ENCODE measurements at places on chromosomes 5 and 9.
A peak's percentile ranks its signal among the peaks of the same experiment; 100 is the strongest.

GRCh38 chr5:143356855-143357583 is 46.5 kb downstream of the NR3C1 start:
- DNase-seq, result no peak

DNA sequence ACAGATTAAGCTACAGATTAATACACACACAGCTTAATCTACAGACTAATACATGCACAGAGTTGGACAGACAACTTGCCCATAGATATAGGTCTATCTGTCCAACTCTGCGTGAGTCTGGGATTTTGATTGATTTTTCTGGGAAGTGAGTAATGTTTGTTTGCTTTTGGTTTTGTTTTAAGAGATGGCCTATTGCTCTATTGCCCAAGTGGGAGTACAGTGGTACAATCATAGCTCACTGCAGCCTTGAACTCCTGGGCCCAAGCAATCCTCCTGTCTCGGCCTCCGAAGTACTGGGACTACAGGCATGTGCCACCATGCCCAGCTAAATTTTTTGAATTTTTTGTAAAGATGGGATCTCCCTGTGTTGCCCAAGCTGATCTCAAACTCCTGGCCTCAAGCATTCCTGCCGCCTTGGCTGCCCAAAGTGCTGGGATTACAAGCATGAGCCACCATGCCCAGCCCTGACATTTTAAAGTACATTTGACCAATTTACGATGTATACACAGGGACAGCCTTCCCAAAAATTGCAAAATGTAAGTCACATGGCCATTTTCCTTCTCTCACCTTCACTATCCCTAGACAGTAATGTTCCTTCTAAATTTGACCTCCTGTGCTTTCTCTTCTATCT is 50.8 kb downstream of the PAPPA start:
- no peak for DNase-seq

- DNase-seq, result no peak
Measured at GRCh38 chr9:136603216-136603615, 57.4 kb upstream of the NOTCH1 start.

GRCh38 chr9:74555565-74555964 is 58.4 kb downstream of the RORB start:
- DNase-seq, result no peak

- no peak for DNase-seq
Measured at GRCh38 chr5:57303985-57304384, 130.1 kb downstream of the GPBP1 start.

DNA sequence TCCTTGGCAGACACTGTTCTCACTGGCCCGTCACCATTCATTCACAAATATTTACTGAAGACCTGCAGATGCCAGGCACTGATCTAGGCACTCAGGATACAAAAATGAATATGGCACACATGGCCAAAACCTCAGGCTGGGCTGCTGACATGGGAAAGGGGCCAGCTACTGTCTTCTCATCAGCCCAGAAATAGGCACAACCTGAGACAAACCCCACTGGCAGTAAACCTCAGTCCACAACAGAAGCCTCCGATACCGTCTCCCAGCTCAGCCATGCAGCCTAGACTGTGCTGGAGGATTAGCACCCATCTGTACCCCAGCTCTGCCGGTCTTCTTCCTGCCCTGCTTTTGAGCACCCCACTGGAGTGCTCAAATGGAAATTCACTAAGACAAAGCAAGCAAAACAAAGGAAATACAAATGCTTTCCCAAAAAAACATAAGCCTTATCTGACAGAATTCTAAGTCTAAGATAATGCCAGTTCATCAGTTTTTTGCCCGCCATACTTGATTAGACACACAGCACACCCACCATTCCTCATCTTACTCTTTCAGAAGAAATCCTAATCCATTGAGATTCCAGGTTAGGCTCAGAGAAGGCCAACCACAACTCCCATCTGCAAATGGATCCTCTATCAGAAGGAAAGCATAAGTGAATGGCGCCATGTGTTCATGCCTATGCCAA is 8.2 kb downstream of the P4HA2 start:
- no peak for DNase-seq

GRCh38 chr5:44675296-44675695 is 133.5 kb upstream of the MRPS30 start:
- no peak for DNase-seq

DNA sequence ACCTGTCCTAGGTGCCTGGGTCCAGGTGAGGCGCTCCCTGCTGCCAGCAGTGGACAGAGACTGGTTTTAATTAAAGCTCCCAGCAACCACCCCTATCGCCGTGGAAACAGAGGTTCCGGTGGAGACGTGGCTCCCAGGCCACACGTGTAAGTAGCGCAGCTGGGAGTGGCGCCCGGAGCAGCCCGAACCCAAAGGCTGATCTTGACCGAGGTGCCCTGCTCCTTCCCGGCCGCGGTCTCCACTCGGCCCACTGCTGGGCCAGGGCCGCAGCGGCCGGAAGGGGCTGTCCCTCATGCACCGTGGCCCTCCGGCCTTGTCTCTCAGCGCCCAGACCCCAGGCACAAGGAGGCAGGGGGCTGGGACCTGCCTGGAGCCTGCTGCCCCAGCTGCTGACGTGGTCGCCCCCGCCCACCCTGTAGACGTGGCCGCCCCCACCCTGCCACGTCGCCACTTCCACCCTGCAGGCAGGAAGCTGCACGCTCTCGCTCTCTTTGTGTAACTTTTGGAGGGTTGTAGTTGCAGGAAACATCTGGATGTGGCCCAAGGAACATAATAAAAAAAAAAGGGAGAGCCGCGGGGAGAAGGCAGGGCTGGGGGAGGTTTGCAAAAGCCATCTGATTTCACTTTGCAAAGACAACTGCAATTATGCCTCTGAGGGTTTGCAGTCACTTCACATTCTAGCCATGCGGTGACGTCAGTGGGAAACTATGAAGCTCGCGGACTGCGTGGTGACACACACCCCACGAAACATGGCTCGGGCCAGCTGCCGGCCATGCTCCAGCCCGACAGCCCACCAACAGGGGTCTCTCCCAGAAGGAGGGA is 129.9 kb downstream of the RXRA start:
- peak; percentile 40 for DNase-seq

DNA sequence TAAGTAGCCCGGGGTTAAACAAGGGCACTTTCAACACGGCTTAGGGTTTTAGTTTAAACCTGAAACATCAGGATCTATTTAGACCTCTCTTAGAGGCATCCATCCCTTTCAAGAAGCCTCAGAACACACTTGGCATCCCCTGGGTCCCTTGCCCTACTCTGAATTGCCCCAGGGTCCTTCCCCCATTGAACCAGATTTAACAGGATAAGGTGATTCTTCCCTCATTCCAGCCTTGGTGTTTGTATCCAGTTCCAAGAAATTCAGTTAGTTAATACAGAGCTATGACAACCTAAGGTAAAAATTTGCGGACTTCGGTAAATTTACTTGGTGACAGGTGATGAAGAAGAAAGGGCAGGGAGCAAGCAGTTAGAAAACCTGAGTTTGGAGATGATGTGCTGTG is 35.8 kb upstream of the GLIS3 start:
- no peak for DNase-seq

DNA sequence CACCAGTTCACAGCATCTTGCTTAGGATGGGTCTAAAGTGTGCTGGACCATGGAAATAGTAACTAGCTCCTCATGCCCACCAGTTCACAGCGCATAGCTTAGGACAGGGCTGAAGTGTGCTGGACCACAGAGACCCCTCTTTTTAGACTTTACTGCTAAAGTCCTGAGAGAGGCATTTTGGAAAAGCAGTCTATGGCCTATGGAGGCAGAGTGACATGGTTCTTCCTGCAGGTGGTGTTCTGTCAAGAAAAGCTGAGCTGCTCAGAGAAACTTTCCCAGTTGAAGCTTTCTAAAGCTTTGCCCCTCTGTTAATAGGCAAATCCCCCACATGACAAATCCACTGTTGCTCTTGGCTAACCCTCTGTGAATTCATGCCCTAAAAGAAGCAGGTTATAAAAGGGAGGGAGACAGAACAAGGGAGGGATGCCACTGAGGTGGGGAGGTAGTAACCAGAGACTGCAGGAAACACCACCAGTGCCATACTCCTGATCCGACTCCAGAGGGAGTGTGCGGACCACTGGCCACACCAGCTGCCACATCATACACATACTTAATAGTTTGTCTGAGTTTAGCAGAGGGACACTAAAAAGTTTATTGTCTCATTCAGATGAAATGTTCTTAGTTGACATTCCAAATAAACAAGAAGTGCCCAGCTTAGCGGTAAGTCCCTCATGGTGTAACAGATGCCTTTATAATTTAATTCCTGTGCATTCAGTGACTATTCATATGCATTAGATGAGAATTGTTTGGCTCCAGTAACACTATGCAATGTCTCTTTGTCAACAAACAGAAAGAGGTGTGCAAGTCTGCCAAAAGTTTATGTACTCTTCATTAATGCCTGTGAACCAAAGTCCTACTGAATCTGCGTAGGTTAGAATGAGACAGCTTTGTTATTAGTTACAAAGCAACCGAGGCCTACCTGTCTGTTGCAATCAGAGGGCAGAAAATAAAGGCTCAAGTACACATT is 236.2 kb upstream of the NFIL3 start:
- no peak for DNase-seq

DNA sequence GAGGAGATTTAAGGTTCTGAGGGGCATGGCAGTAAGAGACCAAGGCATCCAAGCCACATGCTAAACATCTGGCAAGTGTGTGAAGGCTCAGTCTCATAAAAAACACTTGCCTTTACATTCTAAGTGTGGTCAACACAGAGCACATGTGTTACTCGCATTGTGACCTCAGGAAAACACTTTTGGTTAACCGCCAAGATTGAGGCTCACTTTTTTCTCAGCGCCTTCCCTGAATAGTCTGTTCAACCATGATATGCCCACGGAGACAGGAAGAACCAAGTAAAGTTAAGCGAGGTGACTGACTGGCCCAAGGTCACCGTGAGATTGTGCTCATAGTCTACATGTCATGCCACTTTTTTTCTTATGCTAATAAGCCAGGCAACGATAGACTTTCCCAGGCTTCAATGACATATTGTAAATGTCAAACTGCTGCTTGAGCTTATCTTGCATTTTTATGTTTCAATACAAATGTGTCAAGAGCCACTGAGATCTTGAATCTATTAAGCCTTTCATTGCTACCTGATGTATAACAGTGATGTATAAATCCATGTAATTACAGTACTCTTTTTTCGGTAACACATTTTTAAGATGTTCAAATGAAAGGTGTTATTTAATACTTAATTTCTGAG is 21.1 kb upstream of the IL9 start:
- DNase-seq, result no peak

GRCh38 chr9:21455320-21455719 is 15.1 kb downstream of the IFNA1 start:
- no peak for DNase-seq

- DNase-seq, result no peak
Measured at GRCh38 chr5:1942630-1943029, 59.9 kb upstream of the IRX4 start.

DNA sequence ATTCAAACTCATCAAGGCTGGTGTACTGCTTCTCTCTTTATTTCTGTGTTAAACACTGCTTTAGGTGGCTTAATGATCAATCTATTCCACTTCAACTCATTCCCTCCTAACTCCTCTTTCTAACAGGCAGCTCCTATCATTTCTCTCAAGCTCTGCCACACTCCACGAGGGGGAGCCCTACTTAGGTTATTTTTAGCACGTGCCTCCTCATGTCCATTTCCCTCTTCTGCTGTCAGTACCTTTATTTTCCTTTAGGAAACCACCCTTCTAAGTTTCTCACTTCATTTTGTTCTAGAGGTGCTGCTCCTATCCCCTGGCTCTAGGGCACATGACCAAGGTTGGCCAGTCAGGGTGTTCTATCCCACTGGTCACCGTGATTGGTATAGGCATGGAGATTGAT is 6.7 kb upstream of the BRINP1 start:
- DNase-seq, result no peak

Measured in esophagus squamous epithelium (tissue), 5 donors.